Activated T-helper 1 cell treated with anti-CD3 and anti-CD28 coated beads, Interleukin-12 subunit alpha, Interleukin-12 subunit beta, Interleukin-2, Interleukin-4 antibody, amounts not matched to agents 30 ng/mL and 10 ng/mL and 1 ng/mL, durations not matched to agents 14 hours and 24 hours and 36 hours (primary cell): ENCODE measurements at places on chromosomes 1 and 21. TPM values are rescaled to one million over a fixed set of nuclear protein-coding genes. Genes with fewer than 3 reads are reported as not detected.

DNA sequence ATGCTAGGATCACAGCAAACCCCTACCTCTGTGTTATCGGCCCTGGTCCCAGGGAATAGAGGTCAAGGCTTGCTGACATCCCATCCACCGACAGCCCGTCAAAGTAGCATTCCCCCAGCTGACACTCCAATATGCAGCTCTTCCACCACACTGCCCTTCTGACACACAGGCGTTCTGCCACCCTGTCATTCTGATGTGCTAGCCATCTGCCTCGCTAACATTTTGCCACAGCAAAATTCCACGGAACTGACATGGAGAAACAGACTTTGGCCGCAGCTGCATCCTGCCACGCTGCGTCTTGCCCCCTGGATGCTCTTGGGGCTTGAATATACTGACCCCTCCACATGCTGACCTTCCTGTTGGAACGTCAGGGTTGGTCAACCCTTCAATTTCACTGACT, 163.2 kb upstream of the CSF3R start:
- DNase-seq, result no peak

- DNase-seq, result no peak
Measured at GRCh38 chr1:213131851-213132655, 81.0 kb downstream of the RPS6KC1 start.

GRCh38 chr21:32611471-32611997, 643 bp downstream of the CFAP298 start:
- no peak for DNase-seq

- DNase-seq, result no peak
Measured at GRCh38 chr1:104402178-104402577, 652.5 kb downstream of the AMY1C start.

Gene CTTNBP2NL
- total RNA-seq, result 3.9 and 4.7 TPM in 2 replicates

Gene IQCC
- total RNA-seq, result 5.7 and 6.0 TPM in 2 replicates
